Neural crest cell (in vitro differentiated cells): ENCODE measurements at places on chromosomes 12 and 14.

DNA sequence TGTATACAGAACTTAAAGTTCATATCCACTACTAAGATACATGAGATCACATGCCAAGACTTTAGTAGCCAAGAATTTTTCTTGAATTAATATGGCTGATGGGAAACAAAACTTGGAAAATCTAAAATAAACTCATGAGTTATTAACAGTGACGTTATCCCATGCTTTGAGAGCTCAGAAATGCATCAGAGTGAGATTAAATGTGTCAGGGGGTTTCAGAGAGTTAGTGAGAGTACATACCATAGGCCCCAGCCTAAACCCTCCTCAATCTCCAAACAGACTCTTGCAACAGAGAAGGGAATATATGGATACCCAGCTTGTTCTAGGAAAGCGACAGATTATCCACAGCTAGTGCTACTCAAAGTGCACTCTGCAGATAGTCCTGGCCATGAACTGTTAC, 19.3 kb downstream of the SLC35F4 start:
- DNase-seq, result no peak

GRCh38 chr14:87171141-87171540, 821.8 kb downstream of the GALC start:
- DNase-seq, result no peak

GRCh38 chr12:26846416-26846815, 13.4 kb upstream of the ITPR2 start:
- DNase-seq, result no peak

DNA sequence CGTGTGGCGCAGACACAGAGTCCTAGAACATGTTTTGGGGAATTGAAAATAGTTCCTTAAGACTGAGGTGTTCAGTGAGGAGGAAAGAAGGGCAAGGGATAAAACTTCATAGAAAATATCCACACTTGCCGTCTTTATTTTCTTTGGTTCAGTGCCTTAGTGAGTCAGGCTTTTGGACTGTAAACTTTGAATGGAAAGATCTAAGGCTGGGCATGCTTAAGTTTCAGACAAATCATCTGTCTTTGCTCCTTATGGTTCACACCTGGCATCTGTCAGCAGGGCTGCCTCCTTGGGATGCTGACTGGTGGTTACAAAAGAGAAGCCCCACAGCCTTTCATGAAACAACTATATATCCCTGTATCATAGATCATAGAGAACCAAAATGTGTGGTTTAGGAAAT, 136.3 kb upstream of the PRICKLE1 start:
- no peak for DNase-seq

DNA sequence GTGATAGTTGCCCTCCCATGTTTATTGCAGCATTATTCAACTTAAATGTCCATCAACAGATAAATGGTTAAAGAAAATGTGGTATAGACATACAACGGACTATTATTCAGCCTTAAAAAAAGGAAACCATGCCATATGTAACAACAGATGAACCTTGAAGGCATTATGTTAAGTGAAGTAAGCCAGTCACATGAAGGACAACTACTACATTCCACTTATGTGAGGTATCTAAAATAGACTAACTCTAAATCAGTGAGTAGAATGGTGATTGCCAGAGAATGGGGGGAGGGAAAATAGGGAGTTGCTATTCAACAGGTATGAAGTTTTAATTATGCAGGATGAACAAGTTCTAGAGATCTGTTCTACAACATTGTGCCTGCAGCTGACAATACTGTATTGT, 10.1 kb downstream of the PCNX4 start:
- no peak for DNase-seq

DNA sequence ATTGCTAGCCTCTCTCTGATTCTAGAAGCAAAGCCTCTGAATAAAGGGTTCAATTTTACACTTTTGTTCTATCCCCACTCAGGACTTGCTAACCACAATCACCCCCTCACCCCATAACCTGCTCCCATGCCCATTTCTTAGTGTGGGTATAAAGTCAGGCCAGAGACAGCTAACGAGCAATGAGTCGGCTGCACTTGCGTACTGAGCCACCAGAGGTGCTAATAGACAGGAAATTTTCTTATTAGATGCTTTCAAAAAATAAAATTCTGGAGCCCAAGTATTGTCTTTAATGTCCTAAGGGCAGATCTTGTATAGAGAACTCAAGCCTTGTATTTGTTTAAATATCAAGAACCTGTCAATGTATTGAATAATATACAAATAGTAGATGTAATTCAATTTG, 256.9 kb downstream of the SYT1 start:
- DNase-seq, result no peak

DNA sequence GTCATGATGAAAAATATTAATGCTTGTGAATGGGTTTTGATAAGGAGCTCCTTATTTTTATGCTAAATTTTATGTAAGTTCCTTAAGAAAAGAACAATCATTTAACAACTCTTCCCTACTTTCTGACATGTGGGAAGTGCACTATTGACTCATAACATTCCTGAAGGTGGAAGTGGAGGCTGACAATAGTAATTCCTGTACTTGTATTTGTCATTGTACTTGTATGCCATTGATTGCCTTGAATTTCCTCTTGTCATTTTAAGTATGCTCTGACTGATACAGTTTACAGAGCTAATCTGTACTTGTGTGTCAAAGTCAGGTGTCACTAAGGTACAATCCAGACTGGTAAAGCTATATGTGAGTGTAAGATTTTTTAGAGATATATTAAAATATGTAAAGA, 440.0 kb downstream of the SLC16A7 start:
- no peak for DNase-seq
